ENCODE measurements at places on chromosomes 3 and 15.

- DNase-seq = no peak
These were observed 173.6 kb downstream of the ZBTB20 start for GRCh38 chr3:114973536-114973935.

DNA sequence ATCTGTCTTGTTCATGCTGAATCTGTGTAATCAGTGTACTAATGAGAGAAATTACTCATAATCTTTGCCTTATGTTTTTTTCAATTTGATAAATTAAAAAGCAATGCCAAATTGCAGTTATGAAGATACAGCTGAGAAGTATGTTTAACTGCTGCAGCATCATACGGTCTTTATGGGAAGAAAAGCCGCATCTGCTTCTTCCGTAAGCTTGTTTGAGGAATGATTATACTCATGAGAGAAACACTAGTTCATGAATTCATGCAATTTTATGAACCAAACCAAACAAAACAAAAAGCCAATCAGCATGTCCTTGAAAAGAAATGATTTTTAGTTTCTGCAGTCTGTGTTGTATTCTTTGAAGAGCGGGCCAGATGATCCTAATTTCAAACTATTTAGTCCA is 275.9 kb upstream of the ARHGEF26 start:
- DNase-seq = no peak

DNA sequence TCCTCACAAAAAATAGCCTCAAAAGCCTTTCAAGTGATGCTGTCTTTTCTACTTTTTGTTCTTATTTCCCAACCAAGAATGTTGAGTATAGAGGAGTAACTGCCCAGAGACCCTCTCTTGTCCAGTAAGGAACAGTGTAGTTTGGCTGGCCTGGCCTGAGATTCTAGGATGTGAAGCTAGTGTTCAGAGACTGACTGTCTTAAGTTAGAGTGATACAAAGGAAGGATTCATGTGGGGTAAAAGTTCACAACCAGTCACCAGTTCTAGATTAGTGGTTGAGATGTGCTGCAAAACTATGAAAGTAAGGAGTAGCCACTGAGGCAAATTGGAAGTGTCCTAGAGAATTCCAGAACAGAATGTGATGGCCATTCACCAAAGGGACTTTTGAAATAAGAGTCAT is 49.1 kb downstream of the RSRC1 start:
- no peak for DNase-seq

DNA sequence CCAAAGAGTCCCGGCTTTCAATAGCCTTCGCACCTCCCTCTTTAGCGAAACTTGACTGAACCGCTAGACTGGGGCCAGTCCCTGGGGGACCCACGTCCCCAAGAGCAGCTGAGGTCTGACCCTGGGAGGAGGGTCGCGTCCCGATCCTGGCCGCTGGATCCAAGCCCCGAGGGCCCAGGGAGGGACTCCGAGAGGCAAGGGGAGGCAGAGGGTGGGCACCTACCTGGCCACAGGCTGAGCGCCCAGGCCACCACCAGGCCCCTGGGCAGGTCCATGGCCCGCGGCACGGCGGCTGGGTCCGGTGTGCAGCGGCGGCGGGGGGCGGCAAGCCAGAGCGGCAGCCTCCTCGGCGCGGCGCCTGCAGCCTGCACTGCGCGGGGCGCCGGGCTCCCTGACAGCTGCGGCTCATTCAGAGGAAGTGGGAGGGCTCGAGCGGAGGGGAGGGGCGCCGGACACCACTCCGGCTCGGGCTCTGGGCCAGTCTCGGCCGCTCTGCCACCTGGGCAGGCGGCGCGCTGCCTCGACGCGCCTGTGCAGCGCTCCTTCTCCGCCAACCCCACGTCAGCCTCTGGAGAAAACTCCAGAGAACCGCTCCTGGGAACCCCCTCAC is at the start of gene ITGA11:
TSS of gene ITGA11 (minus strand) at position 372 of the 610 bp plus-strand sequence. CDS start at position 275, 97 bp downstream.
- no peak for DNase-seq

DNA sequence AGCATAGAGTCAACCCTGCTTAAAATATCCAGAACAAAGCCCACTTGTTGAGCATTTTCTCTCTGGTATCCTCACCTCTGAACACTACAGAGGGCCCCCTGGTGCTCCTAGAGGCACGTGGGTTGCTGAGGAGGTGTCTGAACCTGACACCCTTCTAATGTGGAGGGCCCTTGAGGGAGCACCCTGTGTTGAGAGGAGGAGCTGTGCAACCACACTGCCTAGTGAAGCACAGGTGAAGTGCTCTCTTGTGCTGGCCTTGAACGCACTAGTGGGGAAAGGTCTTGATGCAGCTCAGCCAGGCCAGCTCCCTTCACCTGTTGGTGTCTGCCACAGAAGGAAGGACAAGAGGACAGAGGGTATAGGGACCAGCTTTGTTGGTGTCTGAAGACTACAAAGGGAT is 51.9 kb downstream of the CCK start:
- DNase-seq = no peak

Data from non-pigmented ciliary epithelial cell (primary cell).